NCI-H187 treated with DMSO at 0.1 percent for 48 hours (cell line): ENCODE measurements at places on chromosomes 13 and 19.

DNA sequence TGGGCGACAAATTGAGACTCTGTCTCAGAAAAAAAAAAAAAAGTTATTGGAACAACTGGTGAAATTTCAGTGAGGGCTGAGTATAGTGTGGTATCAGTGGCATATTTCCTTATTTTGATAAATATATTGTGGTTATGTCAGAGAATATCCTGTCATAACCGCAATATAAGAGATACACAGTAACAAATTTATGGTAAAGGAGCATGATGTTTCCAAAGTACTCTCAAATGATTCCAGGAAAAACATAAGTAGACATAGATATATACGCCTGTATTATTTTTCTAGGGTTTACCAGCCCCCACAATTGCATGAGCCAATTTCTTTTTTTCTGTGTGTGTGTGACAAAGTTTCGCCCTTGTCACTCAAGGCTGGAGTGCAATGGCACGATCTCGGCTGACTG, 5.7 kb upstream of the C5AR1 start:
- no peak for DNase-seq

GRCh38 chr13:73997964-73998363, 136.2 kb downstream of the KLF12 start:
- no peak for DNase-seq

- no peak for DNase-seq
Measured at GRCh38 chr13:20911037-20911436, 8.5 kb upstream of the XPO4 start.

GRCh38 chr19:10289167-10289835, 451 bp upstream of the ICAM5 start:
- DNase-seq = no peak

DNA sequence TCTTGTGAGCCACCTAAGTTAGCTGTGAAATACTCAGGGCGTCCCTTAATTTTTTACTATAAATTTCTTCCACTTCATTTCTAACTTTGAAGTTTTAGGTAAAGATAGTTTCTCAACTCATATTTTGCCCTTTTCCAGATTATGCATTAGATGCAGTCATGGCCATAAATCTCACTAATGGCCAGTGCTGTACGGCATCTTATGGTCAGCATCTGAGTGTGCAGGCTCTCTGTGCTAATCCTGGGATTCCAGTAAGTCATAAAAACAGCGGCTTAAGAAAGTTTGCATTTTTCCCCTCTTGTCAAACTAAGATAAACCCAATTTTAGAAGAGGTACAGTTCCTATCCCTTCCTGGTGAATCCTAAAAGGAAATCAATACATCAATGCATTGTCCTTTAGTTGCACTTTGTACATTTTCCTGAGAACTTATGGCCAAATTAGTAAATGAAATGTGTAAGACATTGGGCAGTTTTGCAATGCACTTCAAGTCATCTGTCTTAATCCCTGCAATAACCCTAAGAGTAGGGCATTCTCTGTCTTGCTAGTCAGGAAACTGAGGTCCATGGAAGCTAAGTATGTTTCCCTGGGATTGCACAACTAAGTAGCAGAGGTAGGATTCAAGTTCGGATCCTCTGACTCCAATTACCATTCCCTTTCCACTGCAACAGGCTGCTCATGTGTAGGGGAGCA, 146.2 kb downstream of the DCT start:
- DNase-seq = no peak

GRCh38 chr19:41545547-41545946, 30.4 kb upstream of the CEACAM21 start:
- no peak for DNase-seq

DNA sequence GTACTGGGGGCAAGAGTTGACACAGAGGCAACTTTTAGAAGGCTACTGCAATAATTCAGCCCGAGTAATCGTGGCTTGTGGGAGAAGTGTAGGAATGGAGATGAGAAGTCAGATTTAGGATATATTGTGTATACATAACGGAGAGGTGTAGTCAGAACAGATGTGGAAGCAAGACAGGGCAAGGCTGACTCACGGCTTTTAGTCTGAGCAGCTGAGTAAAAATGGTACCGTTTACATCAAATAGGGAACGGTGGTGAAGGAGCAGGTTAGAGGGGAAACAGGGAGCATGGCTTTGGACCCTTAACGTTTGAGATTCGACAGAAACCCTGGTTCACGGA, 796 bp upstream of the LSM14A start:
- DNase-seq = no peak

- DNase-seq = no peak
Measured at GRCh38 chr13:102757006-102757405, 16.6 kb downstream of the TEX30 start.

DNA sequence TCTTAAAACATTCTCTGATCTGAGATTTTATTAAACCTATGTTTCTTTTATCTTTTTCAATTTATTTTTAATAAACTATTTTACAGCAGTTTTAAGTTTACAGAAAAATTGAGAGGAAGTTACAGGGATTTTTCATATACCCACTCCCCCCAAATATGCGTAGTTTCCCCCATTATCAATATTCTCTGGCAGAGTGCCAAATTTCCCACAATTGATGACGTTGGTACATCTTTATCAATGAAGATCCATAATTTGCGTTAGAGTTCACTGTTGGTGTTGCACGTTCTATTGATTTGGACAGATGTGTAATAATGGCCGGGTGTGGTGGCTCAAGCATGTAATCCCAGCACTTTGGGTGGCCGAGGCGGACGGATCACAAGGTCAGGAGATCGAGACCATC, 1063.0 kb upstream of the ATXN8OS start:
- no peak for DNase-seq

DNA sequence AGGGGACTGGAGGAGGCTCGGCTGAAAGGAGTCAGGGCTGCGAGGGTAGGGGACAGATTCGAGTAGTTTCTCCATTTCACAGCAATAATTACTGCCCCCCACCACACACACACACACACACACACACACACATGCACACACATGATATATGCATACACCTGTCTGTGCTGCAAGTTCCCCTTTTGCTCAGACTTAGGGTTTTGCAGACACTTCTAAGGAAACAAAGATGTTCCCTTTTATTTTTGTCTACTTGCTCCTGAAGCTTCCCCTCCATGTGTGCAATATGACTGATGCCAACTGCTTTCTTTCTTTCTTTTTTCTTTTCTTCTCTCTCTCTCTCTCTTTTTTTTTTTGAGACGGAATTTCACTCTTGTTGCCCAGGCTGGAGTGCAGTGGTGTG, 13.4 kb downstream of the MBD3L2B start:
- no peak for DNase-seq

DNA sequence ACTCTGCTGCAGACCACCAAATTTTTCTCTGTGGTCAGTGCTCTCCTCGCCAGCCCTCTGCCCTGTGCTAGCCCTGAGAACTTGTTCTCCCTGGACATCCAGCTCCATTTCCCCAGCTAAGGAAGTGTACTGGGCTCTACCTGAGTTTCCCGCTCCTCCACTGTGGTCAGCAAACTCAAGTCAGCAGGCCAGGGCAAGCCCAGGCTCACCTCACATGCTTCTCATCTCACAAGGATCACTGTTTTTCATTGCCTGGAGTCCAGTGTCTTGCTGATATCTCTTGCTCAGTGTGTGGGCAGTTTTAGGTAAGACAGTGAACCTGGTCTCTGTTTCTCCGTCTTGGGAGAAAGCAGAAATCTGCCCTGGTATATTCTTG, 201.4 kb downstream of the FOXO1 start:
- no peak for DNase-seq

DNA sequence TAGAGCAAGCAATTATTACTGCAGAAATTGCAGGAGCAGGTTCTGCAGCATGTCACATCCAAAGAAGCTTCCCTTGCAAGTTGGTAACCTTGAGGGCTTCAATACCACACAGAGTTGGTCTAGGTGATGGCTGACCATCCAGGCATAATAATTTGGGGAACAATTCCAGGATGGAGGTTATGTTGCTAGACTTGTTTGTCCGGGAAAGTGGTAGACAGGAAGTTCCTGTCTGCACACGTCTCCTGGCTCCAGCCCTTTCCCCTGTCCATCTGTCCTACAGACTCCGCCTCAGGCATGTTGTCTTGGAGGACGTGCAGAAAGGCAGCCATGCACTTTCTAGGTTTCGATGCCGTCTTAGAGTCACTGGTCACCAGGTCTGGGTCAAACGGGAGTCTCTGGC, 26.0 kb downstream of the DPRX start:
- DNase-seq = no peak

GRCh38 chr13:109389892-109390345, 396.5 kb downstream of the IRS2 start:
- DNase-seq = no peak

- no peak for DNase-seq
Measured at GRCh38 chr13:112842343-112842856, 126.6 kb upstream of the MCF2L start.

- DNase-seq = no peak
Measured at GRCh38 chr19:40523322-40524047, 53.2 kb upstream of the SHKBP1 start.

DNA sequence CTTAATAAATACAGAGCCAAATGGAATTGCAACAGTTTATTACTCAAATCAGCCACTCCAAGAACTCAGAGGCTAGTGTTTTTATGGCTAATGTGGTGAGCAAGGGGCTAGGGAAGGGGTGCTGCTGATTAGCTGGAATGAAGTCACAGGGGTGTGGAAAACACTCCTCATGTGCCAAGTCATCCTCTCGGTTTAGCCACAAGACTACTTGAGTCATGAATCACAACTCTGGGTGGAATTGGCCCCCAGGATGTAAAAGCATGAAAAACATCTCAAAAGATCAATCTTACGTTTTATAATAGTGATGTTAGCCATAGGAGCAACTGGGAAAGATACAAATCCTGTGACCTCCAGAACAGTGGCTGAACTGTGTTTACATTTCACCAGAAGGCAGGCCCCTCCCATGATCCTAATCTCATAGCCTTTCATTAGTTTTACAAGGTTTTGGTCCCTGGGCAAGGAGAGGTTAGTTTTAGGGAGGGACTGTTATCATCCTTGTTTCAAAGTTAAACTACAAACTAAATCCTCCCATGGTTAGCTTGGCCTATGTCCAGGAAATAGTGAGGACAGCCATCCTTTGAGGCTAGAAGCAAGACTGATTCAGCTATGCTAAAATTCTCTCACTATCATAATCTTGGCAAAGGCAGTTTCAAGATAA, 2020.1 kb upstream of the PCDH20 start:
- no peak for DNase-seq

DNA sequence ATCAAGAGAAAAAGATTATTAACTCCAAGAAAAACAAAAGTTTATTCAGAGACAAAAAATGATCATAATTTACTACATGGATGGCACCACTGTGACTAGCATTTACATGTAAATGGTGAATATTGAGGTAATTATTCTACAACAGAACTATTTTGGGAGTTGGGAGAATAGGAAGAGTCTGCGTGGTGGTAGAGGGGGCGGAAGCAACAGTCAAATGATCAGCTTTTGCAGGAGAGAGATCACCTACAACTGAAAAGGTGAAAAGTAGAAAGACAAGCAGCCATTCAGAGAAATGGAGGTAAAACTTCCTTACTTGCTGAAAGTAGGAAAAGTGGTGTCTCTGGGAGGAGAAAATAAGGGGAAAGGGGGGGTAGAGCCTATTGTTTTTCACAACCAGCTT, 62.8 kb upstream of the SACS start:
- no peak for DNase-seq

DNA sequence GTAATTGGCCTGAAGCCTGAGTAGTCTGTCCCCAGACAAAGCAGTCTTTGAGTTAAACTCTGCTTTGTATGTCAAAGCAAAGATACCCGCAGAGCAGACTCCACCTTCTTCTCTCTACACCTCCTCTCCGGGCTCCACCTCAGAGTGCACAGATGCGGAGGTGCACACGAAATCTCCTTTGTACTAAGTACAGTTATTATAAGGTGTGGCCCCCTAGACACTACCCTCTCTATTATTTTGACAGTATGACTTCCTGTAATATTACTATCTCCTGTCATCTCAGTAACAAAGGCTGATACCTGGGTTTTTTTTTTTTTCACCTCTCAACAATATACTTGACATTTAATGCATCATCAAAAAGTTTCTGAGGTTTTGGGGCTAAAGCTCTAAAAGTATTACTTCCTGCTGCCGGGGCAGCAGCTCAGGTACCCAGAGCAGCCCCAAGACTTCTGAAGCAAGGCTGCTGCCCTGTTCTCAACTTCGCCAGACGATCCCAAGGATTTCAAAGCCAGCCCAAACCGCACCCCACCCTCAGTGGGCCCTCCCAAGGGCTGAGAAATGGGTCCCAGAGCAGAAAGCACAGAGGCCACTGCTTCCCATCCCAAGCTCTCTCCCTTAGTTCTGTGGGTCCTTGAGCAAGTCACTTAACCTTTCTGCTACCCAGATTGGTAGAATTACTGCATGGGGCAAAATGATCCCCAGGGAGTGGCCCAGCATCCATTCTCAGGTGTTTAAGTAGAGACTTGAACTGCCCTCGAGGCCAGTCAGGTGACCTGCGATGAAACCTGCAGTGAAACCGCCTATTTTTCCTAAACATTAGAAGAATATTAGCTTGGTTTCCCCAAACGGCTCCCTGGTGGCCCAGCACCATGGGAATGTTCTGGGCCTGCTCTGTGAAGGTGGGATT, 180.6 kb downstream of the FOXO1 start:
- no peak for DNase-seq

DNA sequence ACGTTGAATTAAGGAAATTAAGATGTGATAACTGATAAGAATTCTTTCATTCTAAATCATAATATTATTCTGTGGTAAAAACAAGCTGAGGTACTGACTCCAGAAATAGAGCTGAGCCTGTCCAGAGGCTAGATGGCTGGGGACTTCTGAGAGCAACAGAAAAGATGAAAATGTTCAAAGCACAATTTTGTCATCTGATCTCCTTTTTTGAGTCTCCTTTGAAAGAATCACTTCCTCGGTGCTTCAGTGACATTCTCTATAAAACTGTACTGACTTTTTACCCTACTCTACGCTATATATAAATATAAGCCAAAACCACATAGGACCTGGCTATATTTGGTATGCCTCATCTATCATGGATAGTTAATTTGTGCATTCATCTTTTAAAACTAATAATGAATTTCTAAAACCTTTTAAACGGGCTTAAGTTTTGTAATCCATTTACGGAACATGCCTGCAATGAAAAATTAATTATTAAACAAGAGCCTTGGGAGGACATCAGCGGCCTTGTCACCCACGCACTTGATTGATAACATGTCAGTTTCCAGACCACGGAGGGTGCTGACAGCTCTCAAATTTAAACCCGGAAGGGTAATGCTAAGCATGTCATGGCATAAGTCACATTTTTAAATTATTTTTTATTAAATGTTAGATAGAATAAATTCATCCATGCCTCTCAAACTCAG, 235.5 kb downstream of the PCDH9 start:
- no peak for DNase-seq

DNA sequence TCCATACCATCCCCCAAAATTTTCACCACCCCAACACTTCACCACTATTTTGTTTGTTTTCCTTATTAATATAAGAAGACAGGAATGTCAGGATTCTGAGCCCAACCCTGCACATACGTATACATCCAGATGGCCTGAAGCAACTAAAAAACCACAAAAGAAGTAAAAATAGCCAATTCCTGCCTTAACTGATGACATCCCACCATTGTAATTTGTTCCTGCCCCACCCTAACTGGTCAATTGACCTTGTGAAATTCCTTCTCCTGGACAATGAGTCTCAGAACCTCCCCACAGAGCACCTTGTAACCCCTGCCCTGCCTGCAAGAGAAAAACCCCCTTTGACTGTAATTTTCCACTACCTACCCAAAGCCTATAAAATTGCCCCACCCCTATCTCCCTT, 132.5 kb downstream of the ZNF675 start:
- no peak for DNase-seq
